ENCODE measurements at places on chromosomes 1 and 21. TPM values are rescaled to one million over a fixed set of nuclear protein-coding genes. Genes with fewer than 3 reads are reported as not detected.
A peak's percentile ranks its signal among the peaks of the same experiment; 100 is the strongest.

Gene FALEC
- 2.6 TPM for total RNA-seq

DNA sequence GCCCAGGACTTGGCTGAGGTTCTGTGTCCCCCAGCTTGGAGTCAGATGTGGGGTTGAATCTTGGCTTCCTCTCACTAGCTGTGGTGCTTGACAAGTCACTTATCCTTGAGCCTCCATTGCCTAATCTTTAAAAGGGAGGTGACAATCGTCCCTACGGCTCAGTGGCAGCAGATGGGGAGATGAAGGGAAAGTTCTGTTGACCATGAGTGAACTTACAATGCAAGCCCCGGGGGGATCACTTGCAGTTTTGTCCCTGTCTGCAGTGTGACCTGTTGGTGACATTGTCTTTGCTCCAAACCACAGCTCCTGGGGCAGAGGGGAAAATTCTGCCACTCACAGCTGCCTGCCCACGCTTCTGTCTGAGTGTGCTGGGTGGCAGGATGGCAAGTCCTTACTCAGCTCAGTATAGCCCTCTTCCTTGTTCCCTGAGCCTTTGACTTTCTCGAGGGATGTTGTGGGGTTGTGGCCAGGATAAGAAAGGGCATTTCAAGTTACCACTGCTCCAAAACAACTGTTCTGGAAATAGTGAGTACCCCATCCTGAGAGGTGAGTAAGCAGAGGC lies 1.7 kb downstream of the PCSK9 start:
- DNase-seq: no peak

Gene LHX8
- not detected for total RNA-seq

Gene KIAA0040
- 10.6 TPM for total RNA-seq

DNA sequence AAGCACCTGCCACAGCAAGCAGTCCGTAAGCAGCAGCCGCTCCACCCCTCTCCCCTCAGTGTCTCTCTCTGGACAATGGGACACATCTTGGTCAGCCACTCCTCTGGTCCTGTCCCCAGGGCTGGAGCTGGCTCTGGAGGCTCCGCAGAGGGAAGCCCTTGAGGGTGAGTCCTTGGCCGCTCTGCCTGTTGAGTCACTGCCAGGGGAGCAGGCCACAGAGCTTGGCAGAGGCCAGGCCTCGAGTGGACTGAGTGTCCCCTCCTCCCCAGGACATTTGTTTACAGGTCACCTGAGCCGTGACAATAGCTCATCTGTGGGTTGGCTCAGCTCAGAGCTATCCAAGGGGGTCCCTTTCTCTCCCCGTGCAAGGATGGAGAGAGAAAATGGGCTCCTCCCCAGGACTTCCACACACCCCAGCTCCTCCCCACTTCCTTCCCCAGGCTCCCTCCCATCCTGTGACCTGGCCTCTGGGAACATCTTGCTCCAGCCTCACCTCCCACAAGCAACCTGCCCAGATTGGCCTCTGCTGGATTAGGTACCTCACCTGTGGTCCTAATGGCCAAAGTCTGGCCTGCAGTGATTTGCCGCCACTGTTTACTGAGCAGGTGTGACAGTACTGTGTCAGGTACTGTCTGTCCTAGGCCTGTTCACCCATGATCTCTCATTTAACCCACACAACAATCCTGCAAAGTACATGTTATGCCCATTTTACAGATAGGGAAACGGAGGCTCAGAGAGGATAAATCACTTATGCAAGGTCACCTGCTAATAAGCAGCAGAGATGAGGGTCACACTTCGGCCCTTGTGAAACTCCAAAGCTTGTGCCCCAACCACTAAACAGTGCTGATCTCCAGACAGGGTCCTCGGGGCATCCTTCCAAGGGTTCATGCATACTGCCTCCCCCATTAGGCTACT lies 4.8 kb downstream of the FAM131C start:
- DNase-seq: no peak

Gene SPRR2F
- not detected for total RNA-seq

DNA sequence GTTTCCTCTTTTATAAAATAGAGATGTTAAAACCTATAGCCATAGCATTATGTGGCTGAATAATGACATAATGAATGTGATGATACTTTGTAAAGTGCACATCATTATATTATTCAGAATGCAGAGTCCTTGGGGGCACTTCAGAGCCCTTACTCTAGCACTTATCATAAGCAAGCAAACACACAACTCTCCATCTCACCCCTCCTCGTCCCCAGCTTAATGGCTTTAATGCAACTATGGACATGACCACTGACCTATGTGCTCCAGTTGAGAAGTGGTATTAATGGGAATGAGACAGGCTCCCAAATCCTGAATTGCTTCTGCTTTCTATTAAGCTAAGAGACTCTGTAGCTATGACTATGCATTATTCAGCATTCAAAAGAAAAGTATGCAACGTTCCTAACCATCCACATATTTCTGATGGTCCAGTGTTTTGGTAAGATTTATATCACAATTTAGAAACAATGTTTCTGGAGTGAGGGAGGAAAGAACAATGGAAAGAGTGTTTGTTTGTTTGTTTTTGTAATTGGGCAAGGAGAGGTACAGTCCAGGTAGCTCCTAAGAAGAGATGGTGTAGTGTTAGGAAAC lies 194.0 kb upstream of the PLXNA2 start:
- DNase-seq: no peak

- DNase-seq: no peak
Observed at GRCh38 chr1:182888736-182889531, 49.8 kb downstream of the DHX9 start.

DNA sequence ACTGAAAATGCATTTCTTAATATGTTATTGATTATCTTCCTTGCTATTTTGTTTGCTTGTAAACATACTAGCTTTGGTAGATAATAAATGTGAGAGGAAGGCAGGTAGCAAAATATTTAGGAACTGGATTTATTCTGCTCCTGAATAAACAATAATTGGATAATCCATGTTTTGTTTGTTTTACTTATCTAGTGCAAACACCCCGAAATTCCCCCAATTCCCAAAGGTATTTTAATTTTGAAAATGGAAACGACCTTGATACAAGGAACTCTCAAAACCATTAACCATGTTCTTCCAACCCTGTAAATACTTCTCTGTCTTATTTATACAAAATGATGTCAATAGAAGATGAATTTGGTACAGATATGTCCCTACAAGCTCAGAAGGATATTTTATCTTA lies 3.0 kb downstream of the USH2A start:
- no peak for DNase-seq

Gene OR2M7
- not detected for total RNA-seq

Gene CYP4A11
- total RNA-seq: not detected

Gene MIER1
- 31.7 TPM for total RNA-seq

Gene PGLYRP4
- total RNA-seq: not detected

- DNase-seq: no peak
Observed at GRCh38 chr1:97797403-97798183, 123.2 kb downstream of the DPYD start.

- DNase-seq: no peak
Observed at GRCh38 chr1:67534627-67535065, 104.4 kb upstream of the SERBP1 start.

GRCh38 chr1:206779638-206780037 lies 7.3 kb upstream of the IL10 start:
- no peak for DNase-seq

GRCh38 chr1:58406301-58407071 lies 140.0 kb downstream of the OMA1 start:
- DNase-seq: no peak

- no peak for DNase-seq
Observed at GRCh38 chr21:45845063-45845769, 136.4 kb upstream of the COL6A1 start.

Gene GSTM1
- not detected for total RNA-seq

GRCh38 chr1:157496121-157496526 lies 56.2 kb downstream of the FCRL5 start:
- DNase-seq: peak; percentile 64

DNA sequence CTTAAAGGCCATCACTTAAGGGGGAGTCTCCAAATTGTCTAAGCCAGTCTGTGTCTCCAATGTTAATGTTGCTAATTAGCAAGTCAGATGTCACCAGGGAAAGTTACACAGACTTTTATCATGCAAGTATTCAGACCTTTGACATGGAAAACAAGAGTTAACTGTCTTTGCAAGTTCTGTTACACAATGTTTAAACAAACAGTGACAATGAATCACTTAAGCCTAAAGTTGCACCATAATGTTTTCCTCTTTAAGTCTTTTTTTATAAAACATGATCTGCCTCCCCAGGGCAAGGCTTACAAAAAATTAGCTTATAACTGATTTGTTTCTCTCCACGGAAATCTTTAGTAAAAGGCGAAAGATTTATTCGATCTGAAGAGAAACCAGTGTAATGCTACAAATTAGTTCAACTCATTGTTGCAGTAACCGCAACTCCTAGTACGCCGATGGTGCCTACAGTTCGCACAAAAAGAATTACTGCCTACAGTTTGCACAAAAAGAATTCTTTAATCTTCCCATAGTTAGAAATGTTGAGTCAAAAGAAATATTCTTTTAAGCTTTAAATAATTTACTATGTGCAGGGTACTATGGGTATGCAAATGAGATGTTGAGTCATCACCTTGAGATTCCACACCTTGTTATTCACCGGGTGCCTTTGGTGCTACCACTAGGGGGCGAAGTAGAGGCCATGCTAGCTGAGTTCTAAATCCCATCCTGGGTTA lies 45.3 kb downstream of the HHAT start:
- peak; percentile 79 for DNase-seq

- no peak for DNase-seq
Observed at GRCh38 chr1:10188133-10188650, 22.2 kb upstream of the KIF1B start.

GRCh38 chr1:99374109-99374508 lies 109.8 kb downstream of the PLPPR4 start:
- DNase-seq: no peak

Gene NPR1
- total RNA-seq: 10.7 TPM

Gene LPAR3
- total RNA-seq: 37.8 TPM

- no peak for DNase-seq
Observed at GRCh38 chr1:99944192-99944591, 25.6 kb upstream of the SLC35A3 start.

DNA sequence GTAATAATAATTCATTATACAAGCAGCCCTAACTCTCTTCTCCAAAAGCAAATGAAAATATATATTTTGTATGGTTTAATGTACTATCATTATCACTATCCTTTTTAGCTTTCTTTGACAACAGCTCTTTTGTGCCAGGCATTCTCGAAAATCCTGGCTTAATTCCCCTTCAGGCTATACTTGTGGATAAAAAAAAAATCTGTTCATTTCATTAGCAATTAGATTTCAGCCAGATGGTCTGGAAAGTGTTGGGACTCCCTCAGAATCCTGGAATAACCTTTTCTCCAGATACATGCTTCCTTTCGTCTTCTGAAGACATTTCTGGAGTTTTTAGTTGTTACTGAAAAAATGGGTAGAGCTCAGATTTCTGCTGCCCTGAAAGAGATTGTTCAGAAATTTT lies 83.4 kb upstream of the PLPPR4 start:
- DNase-seq: no peak

DNA sequence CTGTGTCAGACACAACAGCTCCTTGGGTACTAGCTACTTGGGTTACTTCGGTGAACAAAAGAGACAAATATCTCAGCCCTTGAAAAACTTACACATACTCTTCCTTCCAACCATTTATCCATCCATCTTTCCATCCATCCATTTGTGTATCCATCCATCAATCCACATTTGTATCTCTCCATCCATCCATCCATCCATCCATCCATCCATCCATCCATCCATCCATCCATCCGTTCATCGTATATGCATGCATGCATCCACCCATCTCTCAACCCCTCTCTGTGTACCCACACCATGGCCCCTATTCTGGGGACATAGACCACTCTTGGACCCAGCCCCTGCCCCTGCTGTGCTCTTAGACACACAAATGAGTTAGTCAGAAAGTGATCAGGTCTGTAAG lies 40.2 kb downstream of the FAAH start:
- no peak for DNase-seq

DNA sequence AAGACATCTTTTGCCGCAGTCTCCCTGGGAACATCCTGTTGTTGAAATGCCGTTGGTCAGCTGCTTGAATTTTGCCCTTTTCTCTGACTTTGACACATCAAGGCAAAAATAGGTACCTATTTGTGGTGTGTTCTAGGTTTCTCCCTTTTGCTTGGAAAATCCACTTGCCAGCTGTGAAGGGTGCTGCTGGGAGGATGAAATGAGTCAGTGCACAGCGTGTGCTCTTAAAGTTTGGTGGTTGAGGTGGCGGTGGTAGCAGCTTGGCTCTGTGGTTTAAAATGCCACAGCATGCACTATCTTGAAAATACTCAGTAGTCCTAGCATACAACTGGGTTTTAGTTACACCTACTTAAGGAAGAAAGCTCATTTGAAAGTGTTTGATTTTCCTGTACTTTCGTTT lies 183.8 kb downstream of the DHRS3 start:
- DNase-seq: no peak

DNA sequence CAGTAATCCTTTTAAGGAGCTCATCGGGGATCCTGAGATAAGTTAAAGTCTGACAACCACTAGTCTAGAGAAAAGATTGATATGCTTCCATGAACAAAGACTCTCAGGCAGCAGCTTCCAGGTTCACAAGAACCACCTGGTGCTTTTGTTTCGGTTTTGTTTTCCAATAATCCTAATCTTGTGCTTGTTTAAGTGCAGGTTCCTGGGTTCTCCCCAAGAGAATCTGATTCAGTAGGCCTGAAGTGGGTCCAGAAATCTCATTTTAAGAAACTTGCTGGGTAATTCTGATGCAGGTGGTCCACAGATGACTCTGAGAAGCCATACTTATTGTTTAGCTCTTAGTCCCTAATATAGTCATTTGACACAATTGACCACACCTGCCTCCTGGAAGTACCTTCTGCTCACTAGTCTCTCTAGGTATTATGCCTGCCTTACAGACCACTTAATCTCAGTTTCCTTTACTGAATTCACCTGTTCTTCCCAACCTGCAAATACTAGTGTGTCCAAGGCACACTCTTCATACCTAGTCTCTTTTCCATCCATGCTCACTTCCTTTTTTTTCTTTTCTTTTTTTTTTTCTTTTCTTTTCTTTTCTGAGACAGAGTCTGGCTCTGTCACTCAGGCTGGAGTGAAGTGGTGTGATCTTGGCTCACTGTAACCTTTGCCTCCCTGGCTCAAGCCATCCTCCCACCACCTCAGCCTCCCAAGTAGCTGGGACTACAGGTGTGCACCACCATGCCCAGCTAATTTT lies 20.5 kb upstream of the FRRS1 start:
- DNase-seq: no peak

- no peak for DNase-seq
Observed at GRCh38 chr1:212284332-212284743, 872 bp upstream of the PPP2R5A start.

DNA sequence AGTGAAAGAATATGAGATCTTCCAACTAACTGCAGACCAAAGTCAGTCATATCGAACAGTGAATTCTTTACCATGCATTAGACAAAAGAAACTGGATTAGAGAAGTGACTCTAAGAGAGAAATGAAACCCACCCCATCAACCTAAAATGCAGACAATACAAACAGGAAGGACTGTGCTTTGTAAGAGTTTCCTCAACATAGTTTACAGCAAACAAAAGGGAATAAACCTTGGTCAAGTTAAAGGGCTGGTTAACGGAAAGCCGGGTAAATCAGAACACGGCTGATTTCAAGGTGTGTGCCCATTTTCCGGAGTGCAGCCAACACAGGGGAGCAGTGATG lies 39.2 kb downstream of the SIPA1L2 start:
- no peak for DNase-seq

Gene LENEP
- 0.21 TPM for total RNA-seq

Gene MARK1
- 16.3 TPM for total RNA-seq

All from H7 (cell line).